ENCODE measurements at places on chromosomes 6 and 20.

- no peak for DNase-seq
Observed at GRCh38 chr6:107121964-107122495, 6.7 kb upstream of the BEND3 start.

- no peak for DNase-seq
Observed at GRCh38 chr6:167879612-167880011, 52.9 kb downstream of the AFDN start.

- DNase-seq = peak; percentile 6
Observed at GRCh38 chr6:118187568-118188164, 280.6 kb downstream of the SLC35F1 start.

DNA sequence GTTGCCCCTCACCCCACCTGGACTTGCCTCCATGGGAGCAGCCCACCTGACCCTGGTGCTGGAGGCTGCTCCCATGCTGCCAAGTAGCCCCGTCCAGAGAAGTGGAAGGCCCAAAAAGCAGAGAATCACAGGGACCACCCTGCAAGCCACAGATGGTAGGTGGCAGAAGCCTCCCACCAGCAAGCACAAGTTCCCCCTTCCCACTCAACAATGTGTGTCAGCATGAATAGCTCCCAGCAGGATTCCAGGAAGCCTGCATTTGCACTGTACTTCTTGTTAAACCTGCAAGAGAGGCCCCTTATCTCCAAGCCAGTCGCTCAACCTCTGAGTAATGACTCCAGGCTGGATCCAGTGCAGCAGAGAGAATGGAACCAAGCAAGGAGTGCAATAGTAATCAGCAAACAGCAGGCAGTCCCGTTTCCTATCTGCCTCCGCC, 180.8 kb upstream of the CST7 start:
- no peak for DNase-seq

DNA sequence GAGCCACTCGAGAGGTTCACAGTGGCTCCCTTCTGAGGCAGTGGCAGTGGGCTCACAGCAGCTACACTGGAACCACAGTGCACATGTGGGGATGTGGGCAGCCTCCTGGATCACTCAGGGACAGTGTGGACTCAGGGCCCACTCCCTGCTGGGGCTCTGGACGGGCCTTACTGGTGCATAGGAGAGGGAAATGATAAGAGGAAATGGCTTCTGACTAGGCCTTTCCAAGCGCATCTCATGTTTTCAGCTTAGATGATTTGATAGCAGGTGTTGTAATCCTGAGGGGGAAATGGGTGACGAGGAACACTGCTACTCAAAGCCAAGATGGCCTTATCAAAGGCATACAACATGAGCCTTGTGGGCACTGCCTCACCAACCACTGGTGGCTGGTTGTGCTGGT, 44.0 kb downstream of the PANK2 start:
- no peak for DNase-seq

GRCh38 chr6:87066449-87067333, 28.2 kb downstream of the CGA start:
- peak; percentile 75 for DNase-seq

GRCh38 chr6:157830354-157831017, 7.4 kb downstream of the SNX9 start:
- peak; percentile 45 for DNase-seq

DNA sequence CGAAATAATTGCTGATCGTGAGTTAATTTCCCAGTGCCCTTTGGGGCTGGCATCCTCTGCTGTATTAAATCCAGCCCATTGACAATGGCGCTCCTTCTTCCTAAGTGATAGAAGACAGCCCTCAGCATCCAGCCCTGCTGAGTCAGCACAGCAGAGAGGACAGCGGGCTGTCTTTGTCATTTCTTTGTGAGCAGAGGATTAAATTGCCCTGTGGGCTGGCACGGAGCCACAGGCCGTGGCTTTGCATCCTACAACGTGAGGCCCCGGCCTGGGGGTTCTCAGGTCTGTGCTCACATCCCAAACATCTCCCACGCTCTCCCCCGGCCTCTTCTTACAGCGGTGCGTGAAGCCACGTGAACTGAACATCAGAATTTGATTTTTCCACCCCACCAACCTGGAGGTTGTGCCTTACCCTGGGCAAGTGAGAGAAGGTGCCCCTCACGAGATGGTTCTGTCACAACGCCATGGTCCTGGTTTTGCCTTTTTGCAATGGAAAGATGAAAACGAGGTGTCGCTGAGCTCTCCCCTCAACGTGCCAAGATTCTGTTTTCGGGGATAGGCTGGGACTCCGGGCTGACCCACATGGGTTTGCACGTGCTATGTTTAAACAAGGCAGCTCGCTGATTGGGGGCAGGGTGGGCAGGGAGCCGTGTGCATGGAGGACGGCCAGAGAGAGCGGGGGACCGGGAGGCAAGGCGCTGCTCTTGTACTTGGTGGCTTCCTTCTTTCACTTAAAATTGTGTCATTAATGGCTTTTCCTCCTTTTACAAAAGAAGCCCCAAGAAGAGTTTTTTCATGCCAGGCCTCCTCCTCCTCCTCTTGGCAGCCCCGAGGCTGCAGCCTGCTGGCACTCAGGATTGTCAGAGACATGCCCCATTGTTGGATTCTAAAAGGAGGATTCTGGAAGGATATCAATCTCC, 19.5 kb downstream of the CDH4 start:
- no peak for DNase-seq

GRCh38 chr20:33852626-33853506, 41.7 kb downstream of the CHMP4B start:
- no peak for DNase-seq

DNA sequence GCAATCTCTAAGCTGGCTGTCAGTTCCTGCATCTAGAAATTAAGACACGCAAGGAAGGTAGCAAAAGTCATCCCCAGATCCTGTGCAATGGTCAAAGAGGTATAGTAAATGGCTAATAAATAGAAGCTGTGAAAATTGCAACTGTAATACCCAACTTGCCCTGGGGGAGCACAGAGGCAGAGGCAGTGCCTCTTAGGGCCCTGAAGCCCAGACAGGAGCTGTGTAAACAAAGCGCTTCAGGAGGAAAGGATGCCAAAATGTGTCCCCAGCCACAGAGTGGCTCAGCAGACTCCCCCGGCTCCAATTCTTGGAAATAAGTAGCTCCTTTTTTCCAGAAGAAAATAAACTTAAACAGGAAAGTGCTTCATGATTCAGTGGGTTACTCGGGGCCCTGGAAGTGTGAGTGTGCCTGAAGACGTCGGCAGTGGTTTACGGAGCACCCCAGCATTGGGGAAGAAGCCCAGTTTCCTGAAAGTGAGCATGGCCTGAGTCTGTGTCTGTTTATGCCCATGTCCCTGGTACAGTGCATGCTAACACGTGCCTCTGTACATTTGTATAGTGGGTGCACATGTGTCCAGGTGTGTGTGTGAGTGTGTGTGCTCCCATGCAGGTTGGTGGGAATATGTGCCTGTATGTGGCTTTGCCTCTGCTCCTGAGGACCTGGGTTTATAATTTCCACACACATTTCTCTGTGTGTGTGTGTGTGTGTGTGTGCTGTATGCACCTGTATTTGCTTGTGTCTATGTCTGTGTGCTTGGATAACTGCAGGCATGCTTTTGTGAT, 246.7 kb downstream of the MAFB start:
- DNase-seq = no peak

GRCh38 chr6:5096482-5096881, 11.3 kb downstream of the PPP1R3G start:
- DNase-seq = no peak

DNA sequence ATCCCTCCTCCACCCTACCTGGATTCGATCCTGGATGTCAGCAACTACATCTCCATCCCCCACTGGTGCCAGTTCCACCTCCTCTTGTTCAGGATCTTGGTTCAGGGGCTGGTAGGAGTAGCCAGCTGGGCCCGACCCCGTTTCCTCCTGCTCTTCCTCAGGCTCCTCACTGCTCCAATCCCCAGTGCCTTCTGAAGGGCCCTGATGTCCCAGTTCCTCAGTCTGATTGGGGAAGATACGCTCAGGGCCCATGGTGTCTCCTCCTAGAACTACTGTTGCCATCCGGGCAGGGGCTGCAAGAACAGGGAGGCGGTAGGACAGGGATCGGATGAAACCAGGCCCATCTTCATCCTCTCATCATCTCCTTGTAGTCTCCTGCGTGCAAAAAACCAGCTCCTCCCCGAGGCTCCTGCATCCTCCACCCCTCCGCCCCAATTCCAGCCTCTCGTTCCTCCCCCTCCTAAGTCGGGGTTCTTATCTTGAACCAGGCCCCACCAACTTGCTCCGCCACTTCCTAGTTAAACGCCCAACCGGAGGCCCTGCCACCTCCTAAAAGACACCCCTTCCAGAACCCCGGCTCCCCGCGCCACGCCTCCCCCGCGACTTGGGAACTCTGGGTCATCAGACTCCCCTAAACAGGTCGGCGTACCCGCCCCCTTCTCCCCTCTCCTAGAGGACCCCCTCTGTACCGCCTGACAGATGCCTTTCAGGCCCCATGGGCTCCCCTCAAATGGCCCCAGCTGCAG, 476 bp downstream of the MEA1 start:
- no peak for DNase-seq

- no peak for DNase-seq
Observed at GRCh38 chr6:144646093-144647056, 361.2 kb downstream of the UTRN start.

- no peak for DNase-seq
Observed at GRCh38 chr6:164303102-164303964, 888.8 kb downstream of the QKI start.

- no peak for DNase-seq
Observed at GRCh38 chr6:38127284-38127683, 307.8 kb downstream of the ZFAND3 start.

DNA sequence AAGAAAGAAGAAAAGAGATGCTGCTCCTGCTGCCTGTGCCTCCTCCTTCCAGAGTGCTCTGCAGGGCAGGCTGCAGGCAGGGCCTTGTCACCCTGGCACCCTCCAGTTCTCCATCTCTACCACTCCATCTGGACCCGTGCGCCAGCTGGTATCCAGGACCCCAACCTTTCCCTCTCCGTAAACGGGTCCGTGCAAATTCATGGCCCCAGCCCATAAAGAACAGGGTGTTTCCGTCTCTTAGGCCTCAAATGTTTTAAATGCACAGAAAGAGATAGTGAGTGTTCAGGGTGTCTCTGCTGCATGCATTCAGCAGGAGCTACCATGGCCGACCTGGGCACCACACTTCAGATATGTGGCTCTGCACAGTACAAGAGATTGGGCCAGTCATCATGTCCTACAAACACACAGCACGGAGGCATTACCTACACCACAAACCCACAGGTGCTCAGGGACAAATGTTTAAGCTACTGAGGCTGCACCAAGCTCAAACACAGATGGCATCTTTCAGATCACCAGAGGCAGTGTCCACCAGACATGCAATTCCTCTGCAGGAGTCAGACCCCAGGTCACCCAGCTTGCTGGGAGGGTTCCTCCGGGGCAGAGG, 258.1 kb downstream of the DLL1 start:
- no peak for DNase-seq

- peak; percentile 36 for DNase-seq
Observed at GRCh38 chr20:58306421-58307261, 2.9 kb upstream of the RAB22A start.

DNA sequence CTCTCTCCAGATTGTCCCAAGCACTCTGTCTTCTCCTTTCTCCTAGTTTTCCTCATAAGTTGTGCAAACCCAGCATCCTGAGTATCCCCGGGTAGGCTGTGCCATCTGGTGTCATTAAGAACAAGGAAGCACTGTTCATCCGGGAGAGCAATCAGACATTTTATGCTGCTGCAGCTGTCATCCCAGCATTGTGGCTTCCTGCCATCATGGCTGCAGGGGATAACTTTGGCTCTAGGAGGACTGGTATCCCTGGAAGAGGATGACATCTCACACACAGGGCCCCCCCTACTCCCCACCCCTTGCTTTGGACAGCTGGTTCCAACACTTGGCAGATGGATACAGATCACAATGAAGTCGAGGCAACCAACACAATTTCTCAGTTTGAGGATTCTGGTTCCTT, 1195.1 kb upstream of the MAP3K7 start:
- no peak for DNase-seq

GRCh38 chr6:43243664-43244321, 512 bp downstream of the TTBK1 start:
- peak; percentile 39 for DNase-seq

GRCh38 chr20:63326314-63327230, 33.6 kb downstream of the COL20A1 start:
- no peak for DNase-seq

DNA sequence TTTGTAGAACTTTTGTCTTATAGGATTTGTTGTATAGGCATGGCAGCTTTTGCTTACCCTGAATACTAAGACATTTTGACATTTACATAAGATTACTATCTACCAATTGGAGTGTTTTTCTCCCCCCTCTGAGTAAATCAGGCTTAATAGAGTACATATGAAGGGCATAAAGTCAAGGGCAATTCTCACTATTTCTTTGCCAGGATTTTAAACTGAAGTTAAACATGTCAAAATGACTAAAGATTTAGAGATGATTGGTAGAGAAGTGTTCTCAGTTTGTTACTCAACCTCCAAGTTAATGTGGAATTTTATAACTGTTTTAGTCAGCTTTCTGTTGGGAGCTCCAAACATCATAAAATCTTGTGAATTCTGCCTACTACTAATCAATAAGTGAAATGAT, 157.8 kb downstream of the CDKAL1 start:
- no peak for DNase-seq

- DNase-seq = no peak
Observed at GRCh38 chr6:166543603-166544295, 42.7 kb downstream of the RAMACL start.

DNA sequence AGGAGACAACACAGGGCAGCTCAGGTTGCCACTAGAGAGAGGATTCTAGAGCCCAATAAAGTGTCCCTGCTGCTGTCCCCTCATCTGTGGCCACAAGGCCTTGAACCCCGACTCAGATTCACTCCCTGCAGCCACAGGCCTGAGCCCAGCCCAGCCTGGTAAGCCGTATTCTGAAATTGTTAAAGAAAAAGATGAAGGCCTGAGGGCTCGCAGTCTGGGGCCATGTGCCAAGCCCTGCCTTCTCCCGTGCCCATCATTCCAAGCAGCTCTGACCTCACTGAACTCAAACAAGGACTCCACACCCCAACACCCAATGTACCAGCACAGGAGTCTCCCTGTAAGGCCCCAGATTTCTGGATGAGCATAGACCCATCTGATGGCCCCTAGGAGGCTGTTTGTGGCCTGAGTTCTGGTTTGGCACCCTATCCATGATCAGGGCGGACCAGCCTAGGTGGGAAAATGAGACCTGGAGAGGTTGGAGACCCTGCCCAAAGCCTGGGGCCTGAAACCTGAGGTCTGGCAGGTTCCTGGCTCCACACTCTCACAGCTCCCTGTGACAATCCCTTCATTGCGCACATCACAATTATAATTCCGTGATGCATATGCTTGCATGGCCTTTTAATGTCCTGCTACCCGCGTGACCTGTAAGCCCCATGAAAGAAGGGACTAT, 62.0 kb upstream of the TOP1 start:
- DNase-seq = no peak

DNA sequence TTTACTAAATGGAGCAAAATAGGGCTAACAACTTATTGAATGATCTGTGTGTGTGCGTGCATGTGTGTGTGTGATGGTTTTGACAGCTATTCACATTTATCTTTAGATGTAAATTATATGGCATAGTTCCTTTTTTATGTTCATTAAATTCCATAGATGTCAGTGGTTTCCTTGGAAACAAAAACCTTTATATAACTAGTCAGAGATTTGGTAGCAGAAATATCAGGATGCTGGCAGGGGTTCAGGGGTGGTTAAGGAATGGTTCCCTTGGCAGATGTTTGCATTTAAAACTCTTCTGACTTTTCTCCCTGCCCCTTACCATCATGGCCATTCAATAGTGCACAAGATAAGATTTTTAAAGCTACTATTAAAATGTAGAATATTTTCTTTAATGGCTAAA, 256.6 kb downstream of the PLCB1 start:
- no peak for DNase-seq

Measured in GM20000 (cell line).